ENCODE measurements at places on chromosomes 6 and 20.

DNA sequence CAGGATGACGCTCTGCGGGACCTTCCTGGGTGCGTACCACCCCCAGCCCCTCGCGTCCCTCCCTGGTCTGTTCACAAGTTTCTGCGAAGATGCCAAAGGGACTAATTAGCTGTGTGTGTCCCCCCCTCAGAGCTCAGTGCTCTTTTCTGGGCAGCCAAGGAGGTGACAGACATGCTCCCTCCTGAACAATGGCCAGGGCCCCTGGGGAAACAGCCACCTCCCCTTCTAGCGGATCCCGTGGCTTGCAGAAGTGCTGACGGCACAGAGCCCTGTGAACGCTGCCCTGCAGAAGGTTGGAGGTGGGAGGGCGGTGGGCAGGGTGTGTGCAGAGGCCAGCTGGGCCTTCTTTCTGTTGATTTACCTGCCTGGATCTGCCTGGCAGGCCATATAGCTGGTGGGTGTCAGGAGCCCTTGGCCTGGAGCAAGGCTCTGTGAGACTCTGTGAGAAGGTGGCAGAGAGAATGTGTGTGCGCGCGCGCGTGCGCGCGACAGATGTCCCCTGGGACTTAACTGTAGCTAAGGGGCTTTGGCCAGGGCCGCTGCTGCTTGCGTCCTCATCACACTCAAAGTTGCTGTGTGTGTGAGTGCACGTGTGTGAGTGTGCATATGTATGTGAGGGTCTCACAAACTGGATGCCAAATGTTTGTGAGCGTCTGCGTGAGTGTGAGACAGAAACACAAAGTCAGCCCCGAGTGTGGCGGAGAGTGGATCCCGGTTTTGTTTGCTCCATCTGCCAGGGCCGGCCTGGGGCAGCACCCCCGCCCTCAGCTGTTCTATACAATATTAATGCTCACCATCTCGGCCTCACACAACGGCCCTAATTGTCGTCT is 3.5 kb upstream of the MYT1 start:
- no peak for DNase-seq

GRCh38 chr20:24487240-24487639 is 17.8 kb downstream of the SYNDIG1 start:
- no peak for DNase-seq

- no peak for DNase-seq
Measured at GRCh38 chr6:136534268-136534667, 16.0 kb downstream of the MAP7 start.

GRCh38 chr20:13251106-13251903 is 30.2 kb downstream of the ISM1 start:
- DNase-seq = no peak

DNA sequence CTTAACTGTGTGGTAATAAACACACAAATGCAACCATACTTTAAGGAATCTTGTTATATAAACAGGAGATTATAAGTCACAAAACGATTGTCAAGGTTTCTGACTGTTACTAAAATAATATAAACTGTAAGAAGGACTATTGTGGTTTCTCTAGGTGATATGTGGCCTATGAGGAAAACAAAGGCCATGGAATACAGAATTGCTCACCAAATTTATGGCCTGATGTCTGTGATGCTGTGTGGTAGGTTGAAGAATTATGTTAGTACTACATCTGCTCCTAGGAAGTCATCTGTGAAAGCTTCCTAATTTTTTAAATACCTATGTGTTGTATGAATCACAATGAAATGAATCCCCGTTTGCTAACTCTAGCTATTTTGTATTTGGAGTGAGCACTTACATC is 875.4 kb upstream of the MAP3K7 start:
- no peak for DNase-seq

- no peak for DNase-seq
Measured at GRCh38 chr6:12522347-12522746, 194.2 kb upstream of the PHACTR1 start.

GRCh38 chr20:12575352-12576095 is 433.2 kb upstream of the SPTLC3 start:
- no peak for DNase-seq

GRCh38 chr6:12635813-12636212 is 80.8 kb upstream of the PHACTR1 start:
- DNase-seq = no peak

DNA sequence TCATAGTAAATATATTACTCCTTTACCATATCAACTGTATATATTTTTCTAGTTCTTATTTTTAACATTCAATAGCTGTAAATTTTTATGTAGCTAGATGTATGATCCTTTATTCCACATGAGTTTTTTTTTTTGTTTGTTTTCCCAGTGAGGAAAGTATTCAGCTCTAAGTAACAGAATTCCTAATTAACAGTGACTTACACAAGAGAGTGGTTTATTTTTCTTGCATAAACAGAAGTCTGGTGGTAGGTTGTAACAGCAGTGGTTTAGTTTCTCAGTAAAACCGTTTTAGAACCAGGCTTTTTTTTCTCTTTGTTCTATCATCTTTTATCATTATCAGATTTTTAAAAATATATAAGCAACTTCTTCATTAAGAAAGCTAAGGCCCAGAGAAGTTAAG is 116.9 kb upstream of the FLRT3 start:
- DNase-seq = no peak

DNA sequence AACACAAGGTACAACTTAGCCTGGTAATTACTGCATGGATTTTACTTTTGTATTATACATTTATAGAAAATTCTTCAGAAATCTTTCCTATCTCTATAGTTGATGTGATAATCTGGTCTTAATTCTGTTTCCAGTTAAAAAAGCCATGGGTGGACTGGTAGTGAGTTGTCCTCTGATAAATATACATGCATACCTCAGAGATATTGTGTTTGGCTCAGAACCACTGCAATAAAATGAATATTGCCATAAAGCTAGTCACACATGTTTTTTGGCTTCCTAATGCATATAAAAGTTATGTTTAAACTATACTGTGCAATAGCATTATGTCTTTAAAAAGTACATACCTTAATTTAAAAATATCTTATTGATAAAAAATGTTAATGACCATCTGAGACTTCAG is 708.6 kb upstream of the MARCKS start:
- no peak for DNase-seq

GRCh38 chr20:432677-433299 is 24.7 kb downstream of the RBCK1 start:
- DNase-seq = no peak

DNA sequence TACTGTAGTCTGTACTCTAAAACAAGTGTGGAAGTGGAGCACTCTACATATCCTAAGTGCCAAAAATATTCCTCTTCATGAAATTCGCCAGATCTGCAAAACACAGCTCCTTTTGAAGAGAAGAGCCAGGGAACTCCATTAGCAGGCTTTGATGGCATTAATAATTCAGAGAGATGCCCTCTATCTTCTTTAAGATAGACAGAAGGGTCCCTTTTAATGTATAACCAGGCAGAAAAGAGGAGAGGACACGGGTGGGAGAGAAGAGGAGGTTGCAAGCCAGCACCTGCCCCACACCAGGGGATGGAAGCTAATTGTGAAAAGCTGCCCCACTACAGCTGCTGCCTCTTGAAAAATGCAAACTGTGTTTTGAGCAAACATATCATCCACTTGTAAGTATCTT is 3.7 kb upstream of the RFPL4B start:
- DNase-seq = no peak

- no peak for DNase-seq
Measured at GRCh38 chr6:158694913-158695312, 45.1 kb downstream of the SYTL3 start.

DNA sequence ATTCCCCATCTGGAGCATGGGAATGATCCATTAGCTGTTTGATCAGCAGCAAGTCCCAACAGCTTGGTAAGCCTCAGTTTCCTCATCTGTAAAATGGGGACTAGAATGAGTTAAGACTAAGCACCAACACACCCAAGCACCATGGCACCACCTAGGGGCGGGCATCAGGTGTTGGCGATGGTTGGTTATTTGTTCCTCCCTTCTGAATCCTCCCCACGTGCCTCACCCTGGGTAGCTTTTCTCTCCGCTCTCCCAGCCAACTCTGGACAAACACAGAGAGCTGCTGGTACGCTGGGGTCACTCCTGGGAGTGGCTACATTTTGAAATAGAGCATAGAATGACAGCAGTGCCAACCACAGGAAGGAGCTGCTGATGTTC is 13.3 kb upstream of the ITPR3 start:
- DNase-seq = no peak

- no peak for DNase-seq
Measured at GRCh38 chr6:148509800-148510581, 167.4 kb downstream of the SASH1 start.

DNA sequence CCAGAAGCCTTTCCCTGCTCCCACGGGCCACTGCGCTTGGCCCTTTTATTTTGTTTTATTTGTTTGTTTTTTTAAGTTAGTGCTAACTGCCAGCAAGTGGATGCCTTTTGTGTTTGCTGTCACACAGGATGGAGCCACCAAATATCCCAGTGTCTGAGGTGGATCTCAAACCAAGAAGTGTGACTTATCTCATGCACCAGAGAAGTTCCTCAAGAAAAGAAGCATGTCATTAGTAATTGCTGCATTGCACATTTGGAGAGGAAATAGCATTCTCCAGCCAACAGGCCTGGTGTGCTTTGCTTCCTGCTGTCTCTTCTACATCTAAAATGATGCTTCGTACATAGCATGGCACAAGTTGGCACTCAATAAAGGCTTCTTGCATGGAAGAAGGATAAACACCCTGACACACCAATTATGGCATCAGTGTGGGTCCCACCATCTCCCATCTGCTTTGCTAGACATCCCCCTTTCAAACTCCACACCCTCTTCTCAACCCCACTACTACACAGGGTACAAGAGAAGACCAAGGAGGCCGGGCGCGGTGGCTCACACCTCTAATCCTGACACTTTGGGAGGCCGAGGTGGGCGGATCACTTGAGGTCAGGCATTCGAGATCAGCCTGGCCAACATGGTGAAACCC is 1.9 kb upstream of the ATP9A start:
- DNase-seq = no peak

DNA sequence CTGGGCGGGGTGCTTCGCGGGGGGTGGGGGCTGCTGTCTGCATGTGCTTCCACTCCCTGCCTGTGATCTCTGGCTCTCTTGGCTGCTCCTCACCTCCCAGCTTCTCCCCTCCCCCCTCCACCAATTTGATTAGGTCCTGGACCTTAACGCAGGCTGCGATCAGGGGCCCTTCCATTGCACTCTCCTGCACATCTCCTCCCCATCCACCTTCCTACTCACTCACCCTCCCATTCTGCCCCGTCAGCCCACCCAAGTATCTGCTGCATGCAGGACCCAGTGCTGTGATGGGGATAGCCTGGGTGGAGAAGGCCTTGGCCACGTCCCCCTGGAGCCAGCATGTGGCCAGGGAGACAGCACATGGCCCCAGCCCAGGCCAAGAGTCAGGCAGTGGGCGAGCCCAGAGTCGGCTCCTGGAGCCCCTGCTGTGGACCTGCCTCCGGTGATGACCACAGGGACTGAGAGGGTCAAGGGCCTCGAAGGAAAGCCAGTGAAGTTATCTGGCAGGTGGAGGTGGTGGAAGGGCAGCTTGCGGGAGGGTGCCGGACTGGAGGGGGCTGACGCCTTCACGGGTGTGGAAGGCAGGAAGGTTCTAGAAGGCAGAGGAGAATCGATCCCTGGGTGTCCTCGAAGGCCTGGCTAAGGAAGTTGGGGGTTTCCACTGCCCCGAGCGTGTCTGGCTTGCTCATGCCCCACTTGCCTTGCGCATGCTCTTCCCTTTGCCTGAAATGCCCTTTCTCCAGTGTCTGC is 40.7 kb downstream of the SRC start:
- DNase-seq = no peak

- no peak for DNase-seq
Measured at GRCh38 chr6:91288741-91289140, 701.9 kb upstream of the MAP3K7 start.

GRCh38 chr20:55469074-55469473 is 536.2 kb downstream of the CBLN4 start:
- DNase-seq = no peak

DNA sequence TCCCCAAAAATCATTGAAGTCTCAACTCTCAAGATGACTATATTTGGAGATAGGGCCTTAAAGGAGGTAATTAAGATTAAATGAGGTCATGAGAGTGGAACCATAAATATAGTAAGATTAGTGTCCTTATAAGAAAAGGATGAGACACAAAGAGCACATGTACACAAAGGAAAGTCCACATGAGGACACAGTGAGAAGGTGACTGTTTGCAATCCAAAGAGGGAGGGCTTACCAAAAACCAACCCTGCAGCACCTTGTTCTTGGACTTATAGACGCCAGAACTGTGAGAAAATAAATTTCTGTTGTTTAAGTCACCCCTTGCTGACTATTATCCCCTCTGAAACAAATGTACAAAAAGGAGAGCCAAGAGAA is 150.4 kb upstream of the SMLR1 start:
- DNase-seq = no peak

- DNase-seq = no peak
Measured at GRCh38 chr20:60649541-60649940, 602.5 kb upstream of the CDH4 start.

GRCh38 chr6:85092226-85092625 is 327.8 kb upstream of the TBX18 start:
- DNase-seq = no peak

DNA sequence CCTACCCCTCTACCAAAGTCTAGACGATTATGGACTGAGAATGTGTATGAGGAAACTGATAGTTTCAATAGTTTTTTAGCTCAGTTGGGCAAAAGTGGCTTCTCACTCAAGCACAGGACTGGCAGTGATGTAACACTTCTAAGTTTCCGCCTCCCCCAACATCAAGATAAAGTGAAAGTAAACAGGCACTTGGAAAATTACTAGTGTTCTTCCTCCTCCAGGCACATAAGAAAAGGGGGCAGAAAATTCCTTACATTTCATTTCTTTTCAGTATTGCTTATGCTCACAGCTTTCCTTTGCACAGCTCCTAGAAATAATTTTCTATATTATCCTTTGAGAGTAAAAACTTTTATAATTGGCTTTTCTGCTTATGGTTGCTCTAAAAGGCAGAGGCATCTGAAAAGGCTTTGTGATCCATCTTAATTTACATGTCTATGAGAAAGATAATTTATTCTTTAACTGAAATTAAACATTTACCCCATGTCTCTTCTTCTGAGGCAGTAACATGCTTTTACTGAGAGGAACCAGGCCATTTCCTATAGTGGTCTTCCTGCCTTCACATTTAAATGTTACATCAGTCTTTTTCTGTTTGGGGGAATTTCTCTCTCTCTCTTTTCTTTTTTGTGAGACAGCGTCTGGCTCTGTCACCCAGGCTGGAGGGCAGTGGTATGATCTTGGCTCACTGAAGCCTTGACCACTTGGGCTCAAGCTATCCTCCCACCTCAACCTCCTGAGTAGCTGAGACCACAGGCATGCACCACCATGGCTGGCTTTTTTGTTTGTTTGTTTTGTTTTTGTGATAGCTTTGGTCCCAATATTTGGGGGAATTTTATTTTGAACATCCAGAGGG is 65.0 kb upstream of the EEF1A1 start:
- no peak for DNase-seq
